CD4-positive, alpha-beta T cell treated with Interleukin-4 for 1 hour (primary cell): ENCODE measurements at places on chromosomes 13 and 19.
A peak's percentile ranks its signal among the peaks of the same experiment; 100 is the strongest.

- DNase-seq: peak; percentile 79
Measured at GRCh38 chr19:41352609-41353465, 885 bp downstream of the TGFB1 start.

DNA sequence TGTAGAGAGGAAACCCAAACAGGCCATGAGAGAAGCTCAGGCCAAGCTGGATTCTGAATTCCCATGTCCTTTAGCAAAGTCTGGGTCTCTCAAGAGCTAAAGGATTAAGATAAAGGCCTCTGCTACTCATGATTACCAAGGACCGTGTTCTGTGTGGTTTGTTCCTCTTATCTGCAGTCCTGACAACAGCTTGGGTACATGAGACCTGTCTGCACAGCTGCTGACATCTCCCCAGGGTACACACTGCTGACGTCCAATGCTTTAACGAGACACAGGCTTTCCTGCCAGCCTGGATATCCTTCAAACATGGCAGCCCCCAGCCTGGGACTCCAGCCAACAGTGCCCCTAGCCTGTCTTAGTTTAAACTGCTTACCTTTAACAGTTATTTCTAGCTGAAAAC, 211.0 kb downstream of the SLC7A1 start:
- no peak for DNase-seq

DNA sequence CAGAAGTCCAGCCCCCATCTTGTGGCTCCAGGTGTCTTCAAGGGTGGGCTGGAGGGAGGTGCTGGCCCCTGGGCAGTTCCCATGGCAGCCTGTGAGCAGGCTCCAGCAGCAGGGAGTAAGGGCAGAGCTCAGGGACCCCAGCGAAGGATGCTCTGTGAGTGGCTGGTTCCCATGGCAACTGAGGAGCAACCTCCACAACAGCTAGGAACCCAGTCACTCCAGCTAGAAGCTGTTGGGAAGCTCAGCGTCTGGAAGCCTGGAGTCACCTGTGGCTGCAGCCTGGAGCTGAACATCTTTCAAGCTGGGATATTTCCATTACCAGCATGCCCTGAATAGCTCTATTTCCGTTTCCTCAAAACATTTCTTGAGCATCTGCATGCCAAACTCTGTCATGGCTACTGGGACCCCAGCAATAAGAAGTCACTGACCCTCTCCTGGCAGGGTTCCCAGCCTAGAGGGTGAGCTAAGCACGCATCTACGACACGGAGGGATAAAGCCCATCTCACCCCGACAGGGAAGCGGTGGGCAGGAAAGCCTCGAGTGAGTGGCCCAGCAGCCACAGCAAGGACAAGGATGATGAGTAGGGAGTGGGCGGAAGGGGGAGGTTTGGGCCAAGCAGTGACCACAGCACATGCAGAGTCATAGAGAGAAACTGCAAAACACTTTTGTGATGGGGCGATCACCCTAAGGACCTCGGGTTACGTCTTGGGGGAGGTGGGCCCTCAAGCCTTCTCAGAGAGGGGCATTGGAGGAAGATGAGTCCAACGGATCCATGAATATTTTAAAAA, 52.6 kb downstream of the ALOX5AP start:
- no peak for DNase-seq

DNA sequence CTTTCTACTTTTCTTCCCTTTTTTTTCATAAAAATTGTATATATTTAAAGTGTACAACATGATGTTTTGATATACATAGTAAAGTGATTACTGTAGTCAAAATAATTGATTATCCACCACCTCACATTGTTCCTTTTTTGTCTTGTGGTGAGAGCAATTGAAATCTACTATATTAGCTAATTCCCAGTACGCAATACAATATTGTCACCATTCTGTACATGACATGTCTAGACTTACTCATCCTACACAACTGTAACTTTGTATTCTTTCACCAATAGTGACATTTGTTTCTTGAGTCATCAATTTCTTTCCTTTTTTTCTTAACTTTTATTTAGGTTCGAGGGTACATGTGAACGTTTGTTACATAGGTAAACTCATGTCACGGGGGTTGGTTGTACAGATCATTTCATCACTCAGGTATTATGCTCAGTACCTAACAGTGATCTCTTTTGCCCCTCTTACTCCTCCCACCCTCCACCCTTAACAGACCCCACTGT, 265.2 kb downstream of the KCNRG start:
- DNase-seq: no peak

DNA sequence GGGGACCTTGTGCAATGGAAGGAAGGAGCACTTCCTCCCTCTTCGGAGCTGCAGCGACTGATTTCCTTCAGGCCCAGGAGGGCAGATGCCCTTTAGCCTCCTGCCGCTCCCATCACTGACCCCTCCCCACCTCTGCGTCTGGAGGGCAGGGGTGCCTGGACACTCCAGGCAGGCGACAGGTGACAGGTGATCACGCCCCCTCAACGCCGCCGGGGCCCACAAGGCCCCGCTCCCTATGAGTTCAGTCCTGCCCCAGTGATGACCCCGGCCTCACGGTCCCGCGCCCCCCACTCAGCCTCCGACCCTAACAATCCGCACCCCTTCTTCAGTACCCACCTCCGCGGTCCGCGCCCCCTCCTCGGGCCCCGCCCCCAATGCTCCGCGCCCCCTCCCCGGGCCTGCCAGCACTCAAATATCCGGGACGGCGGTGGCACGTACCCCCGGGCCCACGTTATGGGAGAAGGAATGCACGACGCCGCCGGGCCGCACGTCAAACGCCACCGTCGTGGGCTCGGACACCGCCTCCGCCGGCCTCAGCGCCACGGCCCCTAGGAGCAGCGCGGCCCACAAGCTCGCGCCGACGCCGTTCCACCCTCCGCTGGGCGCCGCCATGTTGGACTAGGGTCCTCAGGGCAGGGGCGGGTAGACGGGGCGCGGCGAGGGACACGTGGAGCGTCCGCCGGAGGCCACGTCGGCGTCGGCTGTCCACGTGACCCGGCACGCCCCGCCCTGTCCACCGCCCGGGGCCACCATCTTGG, at the start of gene MYDGF:
MYDGF (minus strand) TSS at position 620 of the 758 bp plus-strand sequence; CDS start at position 612, 8 bp downstream.
- peak; percentile 93 for DNase-seq

DNA sequence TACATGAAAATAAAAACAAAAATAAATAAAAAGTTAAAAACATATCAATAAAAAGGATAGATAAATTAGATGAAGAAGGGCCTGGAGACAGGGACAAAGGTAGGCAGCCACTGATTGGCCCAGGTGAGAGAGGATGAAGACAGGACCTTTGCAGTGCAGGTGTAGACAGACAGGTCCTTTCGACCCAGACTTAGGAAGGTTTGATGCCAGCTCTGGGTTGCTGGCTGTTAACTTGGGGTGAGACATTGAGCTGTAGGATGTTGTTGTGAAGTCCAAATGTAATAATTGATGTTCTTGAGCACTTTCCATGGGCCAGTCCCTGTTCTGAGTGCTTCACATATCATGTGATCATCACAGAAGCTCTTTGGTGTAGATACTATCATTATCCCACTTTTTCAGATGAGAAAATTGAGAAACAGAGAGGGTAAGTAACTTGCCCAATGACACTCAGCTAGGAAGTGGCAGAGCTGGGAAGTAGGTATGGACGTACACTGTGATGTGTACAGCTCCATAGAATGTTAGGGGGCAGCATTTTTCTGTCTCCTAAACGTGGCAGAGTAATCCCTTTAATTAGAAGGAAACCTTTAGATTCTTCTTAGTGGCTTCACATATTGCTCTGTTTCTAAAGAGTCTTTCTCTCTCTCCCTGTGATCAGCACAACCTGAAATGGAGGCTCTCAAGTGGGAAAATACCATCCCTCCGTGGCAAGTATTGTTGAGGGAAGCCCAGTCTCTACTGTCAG, 76.0 kb upstream of the STK24 start:
- DNase-seq: no peak

DNA sequence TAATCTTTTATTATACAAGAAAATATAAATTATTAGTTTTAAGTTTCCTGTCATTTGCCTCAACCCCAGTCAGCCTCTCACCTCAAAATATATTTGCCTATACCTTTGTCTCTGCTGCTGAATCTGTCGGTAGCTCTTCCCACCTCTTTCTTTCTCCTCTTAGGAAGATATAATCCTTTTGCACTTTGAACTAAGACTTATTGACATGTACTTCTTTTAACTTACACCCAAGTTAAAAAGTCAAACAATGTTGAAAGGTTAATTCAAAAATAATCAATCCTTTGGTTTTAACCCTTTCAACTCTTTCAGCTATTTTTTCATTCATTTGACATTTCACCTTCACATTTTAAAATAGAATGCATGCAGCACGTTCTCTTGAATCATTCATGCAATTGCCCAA, 9.0 kb upstream of the KL start:
- no peak for DNase-seq

- peak; percentile 64 for DNase-seq
Measured at GRCh38 chr19:56105090-56105701, 15.9 kb downstream of the ZNF787 start.

- DNase-seq: no peak
Measured at GRCh38 chr13:95256091-95256490, 45.2 kb downstream of the ABCC4 start.

- no peak for DNase-seq
Measured at GRCh38 chr19:10946958-10947657, 13.7 kb upstream of the SMARCA4 start.

DNA sequence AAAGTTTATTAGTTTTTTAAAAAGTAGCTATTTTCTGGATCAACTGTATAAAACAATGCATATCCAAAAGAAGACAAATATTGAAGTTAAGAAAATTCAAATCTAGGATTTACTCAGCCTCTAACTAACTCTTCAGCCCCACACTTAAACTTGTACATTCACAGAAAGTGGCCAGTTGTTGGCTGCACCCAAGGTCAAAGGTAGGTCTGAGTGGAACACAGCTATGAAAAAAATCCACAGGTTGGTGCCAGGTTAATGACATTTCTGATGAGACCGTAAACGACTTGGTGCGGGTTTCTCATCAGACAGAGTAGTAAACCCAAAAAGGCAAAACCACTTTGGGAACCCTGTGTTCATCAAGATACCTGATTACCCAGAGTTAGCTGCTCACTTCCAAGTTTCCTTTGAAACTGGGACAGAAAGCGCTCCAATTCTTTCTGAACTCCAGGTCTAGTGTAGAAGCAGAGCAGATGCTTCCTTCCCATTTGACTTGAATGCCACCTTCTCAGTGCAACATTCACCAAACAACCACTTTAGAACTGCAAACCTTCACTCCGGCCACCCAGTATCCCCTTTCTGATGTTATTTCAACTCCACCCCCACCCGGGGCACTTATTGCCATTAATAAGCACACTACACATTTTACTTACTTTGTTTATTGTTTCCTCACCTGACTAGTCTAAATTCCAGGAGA, 208.3 kb upstream of the STARD13 start:
- no peak for DNase-seq

DNA sequence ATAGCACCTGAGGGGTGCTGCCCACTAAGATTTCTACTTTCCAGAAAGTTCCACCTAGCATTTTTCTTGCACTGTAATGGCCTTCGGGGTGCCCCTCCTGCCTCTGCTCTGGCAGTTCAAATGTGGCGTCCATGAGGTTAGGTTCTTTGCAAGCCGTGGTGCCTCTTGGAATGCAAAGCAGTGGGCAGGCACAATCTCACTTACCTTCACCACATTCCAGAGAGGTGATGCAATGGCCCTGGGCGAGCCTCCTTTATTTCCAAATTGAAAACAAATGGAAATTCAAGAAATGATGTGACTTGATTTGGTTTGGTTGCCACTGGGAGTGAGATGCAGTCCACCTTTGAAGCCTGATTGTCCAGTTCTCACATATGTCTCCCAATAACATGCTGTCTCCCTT, 46.9 kb downstream of the FGF9 start:
- no peak for DNase-seq

- no peak for DNase-seq
Measured at GRCh38 chr13:112248862-112249592, 127.1 kb upstream of the SPACA7 start.

DNA sequence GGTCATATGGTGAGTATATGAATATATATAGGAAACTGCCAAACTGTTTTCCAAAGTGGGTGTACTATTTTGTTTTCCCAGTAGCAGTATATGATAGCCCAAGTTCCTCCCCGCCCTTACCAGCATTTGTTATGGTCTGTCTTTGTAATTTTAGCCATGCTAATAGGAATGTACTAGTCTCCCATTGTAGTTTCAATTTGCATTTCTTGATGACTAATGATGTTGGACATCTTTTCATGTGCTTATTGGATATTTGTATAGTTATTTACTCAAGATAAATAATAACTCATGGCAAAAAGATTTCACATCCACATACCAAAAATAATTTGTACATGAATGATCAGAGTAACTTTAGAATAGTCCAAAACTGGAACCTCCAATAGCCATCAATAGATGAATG, 75.3 kb upstream of the SERP2 start:
- DNase-seq: no peak

- no peak for DNase-seq
Measured at GRCh38 chr13:40200273-40200978, 466.0 kb downstream of the FOXO1 start.

- no peak for DNase-seq
Measured at GRCh38 chr13:60417734-60418133, 20.7 kb downstream of the TDRD3 start.

GRCh38 chr19:18859676-18860301, 28.0 kb downstream of the UPF1 start:
- no peak for DNase-seq

- no peak for DNase-seq
Measured at GRCh38 chr13:35139591-35139990, 197.5 kb downstream of the NBEA start.

DNA sequence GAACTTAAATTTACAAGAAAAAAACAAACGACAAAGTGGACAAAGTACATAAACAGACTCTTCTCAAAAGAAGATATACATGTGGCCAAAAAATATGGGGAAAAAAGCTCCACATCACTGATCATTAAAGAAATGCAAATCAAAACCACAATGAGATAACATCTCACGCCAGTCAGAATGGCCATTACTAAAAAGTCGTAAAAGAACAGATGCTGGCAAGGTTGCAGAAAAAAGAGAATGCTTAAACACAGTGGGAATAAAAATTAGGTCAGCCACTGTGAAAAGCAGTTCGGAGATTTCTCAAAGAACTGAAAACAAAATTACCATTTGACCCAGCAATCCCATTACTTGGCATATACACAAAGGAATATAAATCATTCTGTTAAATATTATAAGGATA, 132.7 kb downstream of the UGGT2 start:
- no peak for DNase-seq

- DNase-seq: no peak
Measured at GRCh38 chr13:104632736-104633135, 1566.5 kb upstream of the SLC10A2 start.

GRCh38 chr19:18736415-18737336, 53.2 kb downstream of the CRTC1 start:
- no peak for DNase-seq

- DNase-seq: no peak
Measured at GRCh38 chr19:30375553-30376031, 3.4 kb downstream of the ZNF536 start.

DNA sequence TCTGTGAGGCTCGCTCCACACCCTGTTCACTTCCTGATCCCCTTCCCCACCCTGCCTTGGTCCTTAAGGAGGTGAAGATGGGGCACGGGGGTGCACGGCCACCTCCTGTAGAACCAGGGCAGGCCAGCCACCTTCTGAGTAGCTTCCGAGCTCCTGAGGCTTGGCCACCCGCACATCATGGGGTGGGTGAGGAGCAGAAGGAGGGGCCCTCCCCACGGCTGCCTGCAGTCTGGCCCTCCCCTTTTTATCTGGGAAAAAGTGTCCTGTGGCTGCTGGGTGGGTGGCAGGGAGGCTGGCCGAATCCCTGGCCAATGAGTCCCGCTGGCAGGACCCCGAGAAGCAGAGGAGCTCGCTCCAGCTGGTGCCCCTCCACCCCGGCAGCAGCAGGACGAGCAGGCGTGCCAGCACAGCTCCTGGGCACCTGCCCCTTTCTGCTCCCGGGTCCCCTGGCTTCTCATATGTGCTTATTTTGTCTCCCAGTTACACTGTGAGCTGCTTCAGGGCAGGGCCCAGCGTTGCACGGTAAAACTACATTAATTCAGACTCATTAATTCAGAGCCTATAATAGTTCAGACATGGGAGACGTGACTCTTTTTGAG, 135.0 kb downstream of the KDM4B start:
- DNase-seq: no peak
